Sigmoid colon (tissue), 7 donors: ENCODE measurements at places on chromosomes 7 and 10. TPM values are rescaled to one million over a fixed set of nuclear protein-coding genes. Genes with fewer than 3 reads are reported as not detected.

DNA sequence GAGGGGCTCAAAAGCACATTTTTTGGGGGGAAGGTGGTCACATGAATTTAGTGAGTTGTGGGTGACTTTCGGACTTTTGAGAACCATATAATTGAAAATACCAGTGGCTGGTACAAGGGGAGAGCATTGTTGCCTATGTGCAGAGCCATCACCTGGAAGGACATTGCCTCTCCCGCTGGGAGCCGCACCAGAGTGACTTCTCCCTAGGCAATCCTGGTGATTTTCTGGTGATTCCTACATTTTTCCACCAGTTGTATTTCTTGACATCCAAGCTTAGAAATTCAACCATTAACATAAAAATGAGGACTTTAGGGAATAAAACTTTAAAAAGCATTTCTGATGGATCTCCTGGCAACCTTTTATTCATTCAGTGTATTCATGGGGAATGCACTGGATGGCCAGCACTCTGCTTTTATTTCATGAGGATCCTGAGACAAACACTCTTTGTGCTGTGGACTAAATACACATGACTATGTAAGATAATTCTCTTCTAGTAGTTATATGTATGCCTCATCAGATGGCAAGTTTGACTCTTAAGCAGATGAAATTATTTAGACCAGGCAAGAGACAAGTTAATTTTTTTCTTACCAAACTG is 41.8 kb upstream of the MKI67 start:
- DNase-seq, result no peak

DNA sequence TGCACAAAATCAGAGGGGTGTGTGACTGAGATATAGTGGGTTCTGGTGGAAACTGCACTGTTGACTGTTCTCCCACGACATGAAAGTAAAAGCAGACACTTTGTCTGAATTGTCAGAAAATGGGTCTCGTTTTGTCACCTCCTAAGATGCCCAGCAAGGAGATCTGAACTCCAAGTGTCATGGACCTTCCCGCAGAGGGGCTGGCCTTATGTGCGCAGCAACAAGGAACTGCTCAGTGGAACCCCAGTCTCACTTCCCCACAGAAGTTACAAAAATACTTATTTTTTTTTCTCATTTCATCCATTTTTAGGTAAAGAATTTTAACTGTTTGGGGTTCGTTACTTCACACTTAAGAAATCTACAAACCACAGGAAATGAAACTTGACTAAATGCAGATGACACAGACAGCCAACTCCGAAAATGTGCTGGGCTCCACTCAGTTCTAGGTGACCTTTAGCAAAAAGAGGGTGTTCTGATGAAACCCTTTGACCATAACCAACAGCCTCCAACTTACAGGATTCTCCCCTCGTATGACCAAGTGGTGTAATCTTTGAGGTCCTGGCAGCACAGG is 115.0 kb downstream of the FAM107B start:
- DNase-seq, result no peak

- DNase-seq, result no peak
Observed at GRCh38 chr7:36957620-36958019, 233.3 kb upstream of the AOAH start.

DNA sequence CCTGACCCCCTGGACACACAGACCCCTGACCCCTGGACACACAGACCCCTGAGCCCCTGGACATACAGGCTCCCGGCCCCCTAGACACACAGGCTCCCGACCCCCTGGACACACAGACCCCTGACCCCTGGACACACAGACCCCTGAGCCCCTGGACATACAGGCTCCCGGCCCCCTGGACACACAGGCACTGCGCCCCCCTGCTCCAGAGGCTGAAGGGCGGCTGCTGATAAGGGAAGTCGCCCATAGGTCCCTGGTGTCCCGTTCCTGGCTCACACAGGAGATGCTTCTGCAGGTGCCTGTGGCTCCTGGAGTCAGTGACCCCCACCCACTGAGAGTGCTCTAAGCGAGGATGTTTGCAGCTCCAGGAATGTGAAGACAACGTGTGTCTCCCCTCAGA is 3.7 kb upstream of the AP5Z1 start:
- DNase-seq, result peak; percentile 69

FEZF1 gene
- not detected for polyA plus RNA-seq

MMP21 gene
- 0.07 TPM for polyA plus RNA-seq

LRRC17 gene
- polyA plus RNA-seq, result 0.58 TPM

TAS2R3 gene
- polyA plus RNA-seq, result not detected

DNA sequence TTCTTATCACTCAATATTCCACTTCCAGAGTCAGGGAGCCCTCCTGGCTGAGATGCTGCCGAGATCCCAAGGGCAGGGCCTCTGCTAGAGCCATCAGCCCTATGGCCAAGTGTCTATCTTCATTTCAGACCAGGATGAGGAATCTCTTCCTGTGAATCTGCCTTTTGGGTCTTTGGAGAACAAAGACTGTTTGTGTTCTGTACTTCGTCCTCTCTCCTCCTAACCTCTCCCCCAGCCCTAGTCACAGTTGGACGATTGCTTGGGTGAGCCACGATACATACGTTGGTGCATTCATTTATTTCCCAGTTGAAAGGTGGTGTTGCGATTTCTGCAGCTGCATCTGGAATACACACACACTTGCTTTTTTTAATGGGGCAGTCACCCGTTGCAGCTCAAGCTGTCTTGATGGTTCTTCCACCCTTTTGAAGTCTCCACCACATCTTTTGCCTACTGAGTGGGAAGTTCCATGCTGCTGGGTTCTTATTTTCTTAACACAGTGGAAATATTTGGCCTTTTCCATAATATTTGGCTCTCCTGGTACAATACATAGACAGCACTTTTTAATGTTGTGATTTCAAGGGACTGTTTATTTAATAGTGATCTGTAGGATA is 26.7 kb downstream of the SH3PXD2A start:
- no peak for DNase-seq

CALHM1 gene
- polyA plus RNA-seq, result not detected
